Cardiac fibroblast (primary cell): ENCODE measurements at places on chromosomes 4 and X.

GRCh38 chr4:113823291-113823659 is 61.7 kb upstream of the CAMK2D start:
- DNase-seq = no peak

- peak; percentile 39 for DNase-seq
Observed at GRCh38 chr4:5808081-5808741, 84.7 kb downstream of the CRMP1 start.

DNA sequence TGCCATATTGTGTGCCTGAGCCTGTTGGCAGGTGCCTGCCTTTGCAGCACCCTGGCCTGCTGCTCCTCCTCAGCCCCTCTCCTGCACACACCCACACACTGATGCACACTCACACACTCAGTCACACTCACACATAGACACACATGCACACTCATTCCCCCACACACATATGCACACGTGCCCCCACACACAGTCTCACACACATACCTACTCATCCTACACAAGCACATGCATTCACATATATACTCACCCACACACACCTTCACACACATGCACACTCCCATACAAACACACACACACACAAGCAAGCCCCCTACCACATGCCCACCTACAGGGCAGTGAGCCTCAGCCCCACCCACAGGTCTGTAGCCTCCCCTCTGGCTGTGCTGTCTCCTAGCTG is 245.0 kb downstream of the EVC2 start:
- no peak for DNase-seq

GRCh38 chrX:140744085-140744484 is 34.5 kb downstream of the LINC00632 start:
- DNase-seq = no peak

GRCh38 chr4:3689576-3690550 is 76.3 kb upstream of the ADRA2C start:
- DNase-seq = no peak

GRCh38 chrX:111040377-111041017 is 55.5 kb upstream of the PAK3 start:
- peak; percentile 58 for DNase-seq

DNA sequence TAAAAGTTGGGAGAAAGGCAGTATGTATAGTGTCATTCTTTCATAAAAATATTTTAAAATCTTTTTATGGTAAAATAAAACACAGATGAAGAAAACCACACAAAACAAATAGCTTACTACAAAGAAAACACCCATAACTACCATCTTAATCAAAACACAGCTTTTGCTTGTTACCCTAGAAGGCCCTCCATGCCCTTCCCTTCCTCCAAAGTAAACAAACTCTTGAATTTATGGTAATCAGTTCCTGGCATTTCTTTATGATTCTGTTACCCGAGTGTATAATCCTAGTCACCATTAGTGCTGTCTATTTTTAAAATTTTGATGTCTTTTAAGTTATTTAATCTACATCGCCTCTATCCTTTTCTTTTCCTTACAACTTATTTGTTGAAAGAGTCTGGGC is 170.9 kb downstream of the APBB2 start:
- DNase-seq = no peak

- no peak for DNase-seq
Observed at GRCh38 chrX:37802028-37802427, 22.2 kb downstream of the CYBB start.

DNA sequence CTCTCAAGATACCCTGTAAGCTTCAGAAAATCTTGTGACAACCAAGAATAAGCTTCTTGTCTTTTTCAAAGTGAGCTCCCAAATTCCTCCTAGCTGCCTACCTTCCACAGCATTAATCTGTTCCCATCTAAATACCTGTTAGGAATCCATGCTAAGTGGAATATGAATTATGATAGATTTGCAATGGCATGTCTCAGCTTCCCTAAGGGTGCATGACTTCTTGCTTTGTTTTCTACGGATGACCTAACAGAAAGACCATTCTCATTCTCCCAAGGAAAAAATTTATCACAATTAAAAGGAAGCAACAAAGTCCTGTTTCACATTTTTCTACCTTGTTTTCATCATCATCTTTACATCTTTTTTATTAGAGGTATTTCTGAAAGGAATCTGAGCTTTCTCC is 532.7 kb downstream of the GRXCR1 start:
- DNase-seq = no peak

GRCh38 chr4:1593458-1593857 is 90.7 kb downstream of the FAM53A start:
- no peak for DNase-seq

DNA sequence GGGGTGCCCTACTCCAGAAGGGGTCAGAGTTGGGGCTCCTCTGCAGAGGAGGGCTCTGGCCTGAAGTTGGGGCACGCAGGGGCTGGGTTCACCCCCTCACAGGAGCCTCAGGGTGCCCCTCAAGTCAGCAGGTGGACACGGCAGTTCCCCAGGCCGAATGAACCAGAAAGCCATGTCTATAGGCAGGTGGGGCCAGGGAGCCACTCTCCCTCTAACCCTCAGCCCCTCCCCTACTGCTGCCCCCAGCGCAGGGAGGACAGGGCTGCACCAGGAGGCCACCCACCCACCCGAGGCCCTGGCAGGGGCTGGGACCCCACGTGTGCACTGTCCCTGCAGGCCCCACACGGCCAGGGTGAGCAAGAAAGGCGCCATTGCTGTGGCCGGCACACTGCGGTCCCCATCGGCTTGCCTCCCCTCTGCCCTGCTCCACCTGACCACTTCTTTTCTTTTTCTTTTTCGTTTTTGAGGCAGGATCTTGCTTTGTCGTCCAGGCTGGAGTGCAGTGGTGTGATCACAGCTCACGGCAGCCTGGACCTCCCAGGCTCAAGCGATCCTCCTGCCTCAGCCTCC is 83.8 kb downstream of the FAM53A start:
- no peak for DNase-seq

GRCh38 chrX:42219231-42219630 is 295.9 kb upstream of the CASK start:
- peak; percentile 0 for DNase-seq

GRCh38 chrX:16910376-16910775 is 36.1 kb upstream of the REPS2 start:
- no peak for DNase-seq

- DNase-seq = no peak
Observed at GRCh38 chrX:112766774-112767173, 73.9 kb downstream of the AMOT start.

- DNase-seq = no peak
Observed at GRCh38 chr4:133390198-133390855, 241.2 kb downstream of the PCDH10 start.

DNA sequence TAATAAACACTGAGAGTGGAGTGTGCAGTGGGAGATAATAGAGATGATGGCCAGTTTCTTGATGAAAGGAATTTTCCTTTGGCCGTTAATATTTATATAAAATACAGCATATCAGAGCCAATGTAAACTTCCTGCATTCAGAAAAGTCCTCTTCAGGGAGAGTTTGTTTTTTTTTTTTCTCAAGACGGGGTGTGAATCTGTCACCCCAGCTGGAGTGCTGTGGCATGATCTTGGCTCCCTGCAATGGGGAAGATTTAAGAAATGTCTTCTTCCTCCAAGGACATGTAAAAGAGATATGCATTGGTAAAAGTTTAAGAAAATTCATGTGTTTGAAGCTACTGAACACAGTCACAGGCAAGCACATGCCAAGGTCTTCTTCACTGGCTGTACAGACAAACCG is 25.4 kb upstream of the TBC1D9 start:
- DNase-seq = no peak

DNA sequence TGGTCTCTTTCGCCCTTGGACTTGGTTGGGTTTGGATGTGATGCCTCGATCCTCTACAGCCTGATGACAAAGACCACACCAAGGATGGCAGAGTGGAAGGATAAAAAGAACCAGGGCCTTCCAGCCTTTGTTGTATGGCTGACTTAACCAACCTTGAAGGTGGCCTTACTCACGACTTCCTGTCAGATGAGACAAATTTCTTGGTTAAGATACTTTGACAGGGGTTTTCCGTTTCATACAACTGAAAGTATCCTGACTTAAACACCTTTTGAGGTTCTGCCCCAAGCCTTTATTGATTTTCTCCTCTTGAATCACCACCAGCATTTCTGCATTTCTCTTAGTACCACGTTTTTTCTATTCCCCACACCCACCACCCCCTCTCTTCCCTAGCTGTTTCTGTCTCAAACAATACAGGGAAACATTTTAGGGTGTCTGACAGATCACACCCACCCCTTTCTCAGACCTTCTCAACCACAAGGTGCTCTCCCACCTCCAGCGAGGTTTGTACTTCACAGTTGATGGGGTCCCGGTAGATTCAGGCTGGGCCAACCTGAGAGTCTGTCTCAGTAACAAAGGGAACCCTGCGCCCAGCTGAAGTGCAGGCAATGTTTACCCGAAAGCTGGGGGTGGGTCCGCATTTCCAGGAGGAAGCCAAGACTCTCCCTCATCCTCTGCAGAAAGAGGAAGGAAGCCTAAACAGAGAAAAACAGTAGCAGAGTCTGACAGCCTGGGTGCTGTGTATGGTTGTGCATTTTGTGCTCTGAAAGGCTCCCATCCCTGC is 5.0 kb upstream of the TSPAN5 start:
- DNase-seq = no peak

- DNase-seq = peak; percentile 29
Observed at GRCh38 chr4:105714071-105714521, 5.5 kb downstream of the GSTCD start.

DNA sequence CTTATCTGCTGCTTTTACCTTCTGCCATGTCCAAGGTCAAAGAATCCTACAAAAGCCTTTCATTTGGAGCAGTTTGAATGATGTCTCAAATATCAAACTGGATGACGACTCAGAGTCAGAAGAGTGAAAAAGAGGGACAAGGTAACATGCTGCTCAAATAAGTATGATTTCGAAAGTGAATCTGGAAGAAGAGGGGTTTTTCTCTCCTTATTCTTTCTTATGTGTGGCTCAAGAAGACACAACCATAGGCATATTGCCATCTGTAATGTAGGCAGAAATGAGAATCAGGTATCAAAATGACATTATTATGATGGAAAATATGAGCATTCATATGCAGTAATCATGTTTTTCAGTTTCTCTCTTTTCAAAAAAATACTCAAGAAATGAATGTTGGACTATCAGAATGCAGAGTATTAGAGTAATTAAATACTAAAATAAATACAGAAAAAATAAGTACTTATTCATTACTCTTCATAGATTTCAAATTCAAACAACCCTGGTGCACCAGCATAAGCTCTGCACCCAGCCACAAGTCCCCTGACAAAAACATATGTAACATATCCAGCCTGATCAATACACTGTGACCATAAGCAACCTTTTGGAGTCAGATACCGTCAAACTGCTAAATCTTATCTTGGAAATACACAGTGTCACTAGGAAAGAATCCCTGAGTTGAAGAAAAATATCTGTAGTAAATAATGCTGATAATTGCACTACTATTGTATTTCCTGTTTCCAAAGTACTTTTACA is 468.6 kb downstream of the INPP4B start:
- DNase-seq = no peak

DNA sequence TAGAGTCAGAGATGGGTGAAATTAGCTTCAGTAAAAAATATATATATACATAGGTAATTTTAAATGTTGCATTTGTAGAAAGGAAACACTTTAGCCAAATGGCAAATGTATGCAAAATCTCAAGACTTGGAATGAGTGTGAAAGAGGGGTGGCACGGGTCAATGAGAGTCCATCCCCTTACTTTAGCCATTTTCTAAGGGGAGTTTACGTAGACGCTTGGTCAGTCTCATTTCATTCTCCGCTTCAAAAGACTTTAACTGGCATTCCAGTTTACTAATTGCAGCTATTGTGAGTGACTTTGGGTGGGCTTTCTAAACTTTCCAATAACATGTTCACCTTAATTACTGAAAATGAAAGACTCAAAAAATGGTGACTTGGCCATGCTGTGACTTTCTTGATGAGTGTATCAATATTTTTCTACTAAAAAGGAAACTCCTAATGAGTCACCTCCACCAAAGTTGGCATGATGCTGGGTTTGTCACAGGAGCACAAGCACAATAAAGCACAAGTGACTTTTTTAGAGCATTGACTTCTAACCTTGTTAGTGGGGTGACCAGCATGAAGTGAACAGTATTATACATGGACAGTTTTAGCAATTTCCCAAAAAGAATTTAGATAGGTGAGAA is 356.0 kb upstream of the RASGEF1B start:
- DNase-seq = no peak

- DNase-seq = no peak
Observed at GRCh38 chr4:94219402-94219801, 11.7 kb downstream of the SMARCAD1 start.

DNA sequence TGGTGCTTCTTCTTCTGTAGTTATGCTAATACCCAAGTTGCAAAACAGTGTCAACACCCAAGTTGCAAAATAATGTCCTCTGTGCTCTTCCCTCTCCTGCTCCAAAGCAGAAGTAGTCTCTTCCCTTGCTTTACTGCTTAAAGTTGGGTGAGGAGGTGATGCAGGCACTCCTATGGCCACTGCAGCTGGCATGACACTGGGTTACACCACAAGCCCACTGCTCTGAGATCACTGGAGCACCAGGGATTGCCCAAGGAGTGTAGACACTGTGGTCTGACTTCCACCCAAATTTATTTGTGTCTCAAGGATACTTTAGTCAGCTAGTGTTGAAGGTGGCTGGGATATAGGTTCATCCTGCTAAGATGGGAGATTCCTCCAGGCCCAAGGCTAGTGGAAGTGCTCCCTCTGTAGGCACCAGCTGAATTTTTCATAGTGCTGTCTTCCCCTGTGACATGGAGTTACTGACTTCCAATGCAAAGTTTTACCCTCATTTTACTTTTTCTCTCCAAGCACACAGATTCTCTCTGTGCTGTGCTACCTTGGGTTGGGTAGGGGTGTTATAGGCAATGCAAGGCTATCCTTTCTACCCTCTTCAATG is 196.2 kb upstream of the TENT5D start:
- peak; percentile 2 for DNase-seq

DNA sequence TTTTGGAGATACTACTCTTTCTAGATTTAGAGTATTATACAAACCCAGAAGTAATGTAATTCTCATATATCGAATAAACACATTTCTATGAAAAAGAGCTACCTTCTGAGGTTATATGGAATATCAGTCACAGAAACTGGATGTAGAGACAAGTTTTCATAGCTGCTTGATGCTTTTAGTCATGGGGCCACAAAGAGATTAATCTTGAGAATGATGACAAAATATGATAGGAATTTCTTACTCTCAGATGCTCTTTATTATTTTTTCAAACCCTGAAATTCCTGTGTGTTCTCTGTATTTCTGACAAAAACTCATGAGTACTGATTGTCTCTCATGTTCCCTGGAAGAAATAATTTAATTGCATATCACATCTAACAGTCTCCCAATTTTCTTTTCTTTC is 662.5 kb downstream of the RAPGEF2 start:
- DNase-seq = peak; percentile 8

DNA sequence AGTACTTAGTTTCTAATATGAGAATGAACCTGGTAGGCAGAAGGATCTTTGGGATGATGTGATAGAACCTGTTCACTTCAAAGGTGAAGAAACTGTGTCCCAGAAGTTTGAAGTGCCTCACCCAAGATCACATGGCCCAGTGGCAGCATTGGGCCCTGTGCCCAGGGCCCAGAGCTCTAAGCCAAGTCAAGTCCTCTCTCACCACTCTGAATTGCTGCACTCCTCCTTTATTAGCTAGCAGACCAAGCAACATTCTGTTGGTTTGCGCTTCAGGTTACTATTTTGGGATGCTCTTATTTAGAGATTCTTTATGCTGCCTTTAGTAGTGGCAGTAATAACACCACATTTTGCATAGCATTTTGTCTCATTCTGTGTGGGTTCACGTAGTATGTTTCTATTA is 82.7 kb downstream of the PARM1 start:
- DNase-seq = no peak
